Effector CD4-positive, alpha-beta T cell (primary cell): ENCODE measurements at places on chromosomes 3 and 15.

DNA sequence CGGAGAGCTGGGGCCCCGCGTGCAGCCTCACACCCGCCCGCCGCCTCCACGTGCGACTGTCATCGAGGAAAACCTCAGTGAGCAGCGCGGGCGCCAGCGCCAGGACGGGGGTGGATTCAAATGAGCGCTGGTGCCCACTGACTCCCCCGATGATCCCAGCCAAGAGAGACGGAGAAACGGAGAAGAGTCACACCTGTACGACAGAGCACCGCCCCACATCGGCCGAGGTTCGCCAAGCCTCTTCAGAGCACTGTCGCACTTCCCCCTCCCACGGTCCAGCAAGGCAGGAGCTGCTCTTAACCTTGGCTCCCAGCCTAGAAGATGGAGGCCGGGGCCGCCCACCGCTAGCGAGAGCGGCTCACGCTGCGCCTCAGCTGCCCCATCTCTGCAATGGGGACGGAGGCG, 130.9 kb upstream of the IQSEC1 start:
- no peak for DNase-seq

GRCh38 chr15:57171426-57171825, 204.9 kb upstream of the CGNL1 start:
- no peak for DNase-seq

DNA sequence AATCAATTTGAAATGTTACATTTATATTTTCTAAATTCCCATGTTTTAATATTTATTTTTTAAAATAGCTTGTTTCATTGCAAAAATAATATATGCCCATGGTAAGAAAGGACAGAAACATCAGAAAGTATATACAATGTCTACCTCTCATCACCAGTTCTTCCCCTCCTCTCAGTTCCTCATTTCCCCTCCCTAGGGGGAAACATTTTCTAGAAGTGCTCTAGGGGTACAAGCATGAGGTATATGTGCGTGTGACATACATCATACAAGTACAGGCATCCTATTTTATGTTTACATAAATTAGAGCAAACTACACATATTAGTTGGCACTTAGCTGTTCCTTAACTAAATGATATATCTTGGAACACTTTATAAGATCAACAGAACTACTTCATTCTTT, 189.3 kb upstream of the VEPH1 start:
- DNase-seq: no peak

DNA sequence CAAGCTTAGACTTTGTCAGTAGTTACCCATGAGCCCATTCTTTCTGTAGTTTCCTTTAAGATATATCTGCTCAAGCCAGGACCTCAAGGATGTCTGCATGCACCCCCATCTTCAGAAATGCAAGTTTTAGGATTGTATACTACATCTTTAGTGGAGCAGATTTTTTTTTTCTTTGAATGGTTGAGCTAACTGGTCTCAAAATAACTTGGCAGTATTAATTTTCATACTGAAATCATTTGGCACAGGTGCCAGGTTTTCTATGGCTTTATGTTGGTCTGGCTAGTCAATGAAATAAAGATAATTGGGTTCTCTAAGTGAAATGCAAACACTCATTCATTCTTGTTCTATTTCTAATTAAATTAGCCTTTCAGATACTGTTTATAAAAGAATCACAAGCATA, 108.9 kb downstream of the ATG7 start:
- no peak for DNase-seq

GRCh38 chr3:171309906-171310359, 150.3 kb downstream of the TNIK start:
- DNase-seq: no peak
